ENCODE measurements at places on chromosomes 11 and 22. TPM values are rescaled to one million over a fixed set of nuclear protein-coding genes. Genes with fewer than 3 reads are reported as not detected.

C22orf15 gene
- 3.1 TPM for polyA plus RNA-seq

DNA sequence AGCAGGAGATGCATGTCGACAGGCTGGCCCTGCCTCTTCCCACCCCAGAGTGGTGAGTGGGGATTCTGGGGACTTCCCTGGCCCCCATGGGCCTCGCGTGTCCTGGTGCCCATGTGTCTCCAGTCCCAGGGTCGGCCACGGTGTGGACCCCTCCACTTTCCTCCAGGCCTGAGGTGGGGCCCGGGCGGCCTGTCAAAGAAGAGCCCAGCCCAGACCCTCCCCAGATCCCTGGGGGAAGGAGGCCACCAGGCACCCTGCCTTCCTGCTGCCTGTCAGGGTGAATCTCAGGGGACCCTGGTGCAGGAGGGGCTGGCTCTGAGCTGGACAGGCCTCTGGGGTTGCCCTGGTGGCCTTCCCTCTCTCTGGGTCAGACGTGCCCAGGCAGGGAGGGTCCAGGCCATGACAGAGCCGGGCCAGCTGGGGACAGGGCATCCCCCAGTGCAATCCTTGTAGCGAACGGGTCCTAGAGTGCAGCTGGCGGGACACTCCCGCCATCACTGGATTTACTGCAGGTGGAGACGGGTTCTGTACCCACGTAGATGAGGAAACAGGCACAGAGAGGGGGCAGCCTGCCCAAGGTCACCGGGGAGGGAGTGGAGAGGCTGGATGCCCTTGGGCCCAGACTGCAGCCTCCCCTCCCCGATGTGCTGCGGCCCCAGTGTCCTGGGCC lies 13.5 kb upstream of the MUC6 start:
- no peaks in the 10 kb centered on the region for H3K36me3 ChIP-seq
- no peak overlapping the region for H3K27ac ChIP-seq
- no peaks in the 10 kb centered on the region for H3K4me1 ChIP-seq
- no peak overlapping the region for H3K4me3 ChIP-seq

ARHGEF17 gene
- 97.7 TPM for polyA plus RNA-seq

- no peak overlapping the region for H3K27ac ChIP-seq
- H3K36me3 ChIP-seq: peaks cover 32% of the 10 kb centered on the region
- H3K27me3 ChIP-seq: no peaks in the 10 kb centered on the region
These were observed 26.1 kb downstream of the BDNF start for GRCh38 chr11:27673979-27674663.

DNA sequence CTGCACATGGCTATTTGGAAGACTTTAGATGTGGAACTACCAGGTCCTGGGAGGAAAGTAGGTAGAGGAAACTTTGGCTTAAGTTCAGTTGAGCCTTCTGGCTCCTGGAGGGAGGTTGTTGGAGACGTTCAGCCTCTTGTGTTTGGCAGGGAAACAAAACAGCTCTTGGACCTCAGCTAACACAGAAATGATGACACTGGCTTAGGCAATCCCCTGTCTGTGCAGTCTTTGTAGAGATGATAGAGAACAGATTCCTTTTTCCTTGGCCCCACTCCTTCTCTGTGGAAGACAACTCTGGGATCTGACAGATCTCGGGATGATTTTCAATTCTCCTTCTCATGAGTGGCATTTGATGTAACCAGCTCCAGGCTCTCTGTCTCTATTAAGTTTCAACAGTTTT lies 428.5 kb downstream of the TMEM135 start:
- H3K27ac ChIP-seq: no peak overlapping the region
- H3K4me3 ChIP-seq: no peak overlapping the region
- peak; percentile 55 for DNase-seq
- H3K36me3 ChIP-seq: no peaks in the 10 kb centered on the region
- no peaks in the 10 kb centered on the region for H3K27me3 ChIP-seq

DNA sequence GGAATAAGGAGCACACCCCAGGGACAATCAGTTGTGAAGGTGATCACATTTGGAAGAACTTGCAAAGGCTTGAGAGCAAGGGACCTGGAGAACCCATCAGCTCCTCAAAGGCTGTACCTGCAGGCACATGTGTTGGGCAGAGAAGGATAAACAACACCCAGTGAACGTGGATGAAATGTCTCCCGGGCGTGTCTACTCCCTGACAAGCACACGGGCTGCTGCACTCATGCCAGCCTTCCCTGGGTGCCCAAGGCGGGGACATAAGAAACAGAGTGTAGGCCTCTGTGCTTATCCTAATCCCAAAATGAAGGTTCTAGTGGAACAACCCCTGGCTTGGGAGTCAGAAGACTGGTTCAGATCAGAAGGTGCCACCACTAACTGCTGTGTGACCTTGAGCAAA lies 46.7 kb downstream of the DSCAML1 start:
- H3K4me3 ChIP-seq: no peak overlapping the region
- no peak overlapping the region for H3K27ac ChIP-seq
- H3K27me3 ChIP-seq: peaks cover 8% of the 10 kb centered on the region
- H3K36me3 ChIP-seq: no peaks in the 10 kb centered on the region
- no peak for DNase-seq

- H3K27me3 ChIP-seq: peaks cover 20% of the 10 kb centered on the region
- H3K4me1 ChIP-seq: no peaks in the 10 kb centered on the region
- H3K4me3 ChIP-seq: no peak overlapping the region
- no peak overlapping the region for H3K27ac ChIP-seq
- no peaks in the 10 kb centered on the region for H3K36me3 ChIP-seq
- DNase-seq: peak; percentile 26
These were observed 48.4 kb downstream of the KCNJ4 start for GRCh38 chr22:38406617-38407016.

GRCh38 chr22:50280708-50281383 lies 10.7 kb upstream of the MAPK11 start:
- no peak overlapping the region for H3K4me3 ChIP-seq
- peaks cover 88% of the 10 kb centered on the region for H3K36me3 ChIP-seq
- H3K27me3 ChIP-seq: no peaks in the 10 kb centered on the region
- no peak overlapping the region for H3K27ac ChIP-seq

DNA sequence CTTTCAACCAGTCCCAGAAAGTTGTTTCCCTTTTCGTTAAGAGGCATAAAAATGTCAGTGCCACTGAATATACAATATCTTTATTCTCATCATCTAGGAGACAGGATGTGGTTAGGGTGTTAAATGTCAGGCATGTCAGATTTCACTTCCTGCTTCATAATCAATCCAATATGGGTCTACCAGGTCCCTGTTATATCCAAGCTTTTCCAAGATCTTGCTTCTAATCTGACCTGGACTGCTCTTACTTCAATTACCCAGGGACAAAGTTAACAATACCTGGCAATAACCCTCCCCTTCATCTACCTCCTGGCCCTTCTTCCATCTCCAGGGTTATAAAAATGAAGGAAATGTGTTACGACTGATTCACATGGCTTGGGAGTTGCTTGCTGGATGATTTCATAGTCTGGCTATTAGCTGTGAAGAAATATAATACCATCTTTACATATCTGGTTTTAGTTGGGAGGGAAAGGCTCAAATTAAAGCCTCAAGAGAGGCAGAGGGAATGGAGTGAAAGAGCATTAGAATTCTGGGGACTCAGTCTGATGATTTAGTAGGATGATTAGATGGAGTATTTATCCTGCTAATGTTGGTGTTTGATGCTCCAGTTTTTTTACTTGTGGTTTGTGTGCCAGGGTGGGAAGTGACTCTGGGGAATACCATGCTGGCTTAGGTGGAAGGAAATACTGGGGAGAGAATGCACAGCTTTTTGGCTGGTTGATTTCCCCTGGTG lies 534.3 kb downstream of the ETS1 start:
- DNase-seq: peak; percentile 77
- H3K4me1 ChIP-seq: peaks cover 7% of the 10 kb centered on the region
- H3K27ac ChIP-seq: peak overlapping the region; percentile 28
- no peak overlapping the region for H3K4me3 ChIP-seq
- no peaks in the 10 kb centered on the region for H3K36me3 ChIP-seq

GRCh38 chr11:119779195-119780071 lies 50.4 kb upstream of the NECTIN1 start:
- H3K36me3 ChIP-seq: no peaks in the 10 kb centered on the region
- no peak for DNase-seq
- H3K27ac ChIP-seq: no peak overlapping the region
- H3K4me3 ChIP-seq: no peak overlapping the region

KCNA4 gene
- not detected for polyA plus RNA-seq

- peak; percentile 89 for DNase-seq
- no peaks in the 10 kb centered on the region for H3K27me3 ChIP-seq
- H3K4me3 ChIP-seq: no peak overlapping the region
These were observed 30.5 kb upstream of the FNBP4 start for GRCh38 chr11:47797633-47798032.

SCUBE2 gene
- polyA plus RNA-seq: 0.53 TPM

TSPAN32 gene
- not detected for polyA plus RNA-seq

GRCh38 chr11:86152006-86152862 lies 83.3 kb upstream of the PICALM start:
- no peaks in the 10 kb centered on the region for H3K36me3 ChIP-seq
- H3K27ac ChIP-seq: peak overlapping the region; percentile 26
- peaks cover 18% of the 10 kb centered on the region for H3K4me1 ChIP-seq
- H3K4me3 ChIP-seq: no peak overlapping the region

MAJIN gene
- polyA plus RNA-seq: not detected

- H3K36me3 ChIP-seq: no peaks in the 10 kb centered on the region
- peaks cover 15% of the 10 kb centered on the region for H3K4me1 ChIP-seq
- no peak for DNase-seq
- no peak overlapping the region for H3K27ac ChIP-seq
These were observed 42.4 kb downstream of the ADAMTS15 start for GRCh38 chr11:130490682-130491449.

DNA sequence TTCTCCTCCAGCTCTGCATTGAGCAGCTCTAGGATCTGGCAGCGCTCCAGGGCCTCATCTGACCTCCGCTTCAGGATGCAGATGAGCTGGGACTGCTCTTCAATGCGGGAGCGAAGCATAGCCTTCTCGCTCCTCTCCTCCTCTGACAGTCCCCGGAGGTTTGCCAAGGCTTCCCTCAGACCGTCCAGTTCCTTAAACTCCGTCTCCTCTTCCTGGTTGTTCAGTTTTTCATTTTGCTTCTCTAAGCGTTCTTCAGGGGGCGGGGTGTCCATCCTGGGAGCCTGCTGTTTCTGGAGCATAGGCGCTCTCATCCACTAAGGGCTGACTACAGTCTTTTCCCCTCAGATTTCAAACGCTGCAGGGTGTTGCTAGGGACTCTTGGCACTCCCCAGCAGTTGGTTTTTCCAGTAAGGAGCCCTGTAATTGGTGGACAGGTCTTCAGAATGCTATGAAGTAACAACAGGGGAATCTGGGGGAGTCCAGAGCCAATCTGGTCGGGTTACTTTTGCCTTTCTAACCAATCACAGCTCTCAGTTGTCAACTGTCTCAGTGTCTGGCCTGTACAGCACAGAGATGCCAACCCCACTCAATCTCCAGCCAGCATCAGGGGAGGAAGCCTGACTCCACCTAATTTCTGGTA lies at the start of gene CCDC89:
Gene CCDC89 (minus strand): TSS at position 376 of the 640 bp plus-strand sequence. CDS start 65 bp downstream, at position 311.
- DNase-seq: peak; percentile 99
- no peaks in the 10 kb centered on the region for H3K27me3 ChIP-seq
- H3K36me3 ChIP-seq: no peaks in the 10 kb centered on the region
- peak within 1 kb of the TSS; percentile 52 for H3K4me3 ChIP-seq
- peak within 1 kb of the TSS; percentile 74 for H3K27ac ChIP-seq

OR51V1 gene
- polyA plus RNA-seq: not detected

GRCh38 chr11:133787379-133788141 lies 57.8 kb downstream of the SPATA19 start:
- no peak overlapping the region for H3K4me3 ChIP-seq
- H3K36me3 ChIP-seq: no peaks in the 10 kb centered on the region
- H3K27me3 ChIP-seq: no peaks in the 10 kb centered on the region
- no peak for DNase-seq
- no peak overlapping the region for H3K27ac ChIP-seq
- H3K4me1 ChIP-seq: no peaks in the 10 kb centered on the region

DNA sequence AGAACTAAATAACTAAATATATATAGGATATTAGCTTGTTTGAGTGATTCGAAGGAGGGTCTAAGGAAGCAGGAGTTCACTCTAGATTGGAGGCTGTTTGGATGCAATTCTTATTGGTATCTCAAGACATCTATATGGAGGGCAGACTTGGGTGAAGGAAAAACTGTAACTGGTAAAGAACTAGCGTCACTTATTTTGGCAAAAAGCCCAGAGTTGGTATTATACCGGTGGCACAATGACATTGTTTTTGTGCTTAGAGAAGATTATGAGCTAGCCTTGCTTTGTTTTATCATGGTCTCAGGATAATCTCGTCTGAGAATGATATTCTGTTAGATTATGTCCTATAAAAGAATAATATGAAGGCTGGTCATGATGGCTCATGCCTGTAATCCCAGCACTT lies 6.0 kb upstream of the SLC35F2 start:
- no peaks in the 10 kb centered on the region for H3K4me1 ChIP-seq
- H3K27me3 ChIP-seq: peaks cover 9% of the 10 kb centered on the region
- no peak overlapping the region for H3K27ac ChIP-seq
- no peak overlapping the region for H3K4me3 ChIP-seq
- no peaks in the 10 kb centered on the region for H3K36me3 ChIP-seq

DNA sequence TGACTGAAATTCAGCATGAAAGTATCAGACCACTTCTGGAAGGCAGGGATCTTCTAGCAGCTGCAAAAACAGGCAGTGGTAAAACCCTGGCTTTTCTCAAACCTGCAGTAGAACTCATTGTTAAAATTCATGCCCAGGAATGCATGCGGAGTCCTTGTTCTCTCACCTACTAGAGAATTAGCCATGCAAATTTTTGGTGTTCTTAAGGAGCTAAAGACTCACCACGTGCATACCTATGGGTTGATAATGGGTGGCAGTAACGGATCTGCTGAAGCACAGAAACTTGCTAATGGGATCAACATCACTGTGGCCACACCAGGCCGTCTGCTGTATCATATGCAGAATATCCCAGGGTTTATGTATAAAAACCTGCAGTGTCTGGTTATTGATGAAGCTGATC lies 19.1 kb downstream of the ZBTB44 start:
- H3K27ac ChIP-seq: no peak overlapping the region
- no peak for DNase-seq
- H3K4me1 ChIP-seq: no peaks in the 10 kb centered on the region
- peaks cover 2% of the 10 kb centered on the region for H3K36me3 ChIP-seq
- no peaks in the 10 kb centered on the region for H3K27me3 ChIP-seq

- no peaks in the 10 kb centered on the region for H3K36me3 ChIP-seq
- peaks cover 2% of the 10 kb centered on the region for H3K4me1 ChIP-seq
- H3K4me3 ChIP-seq: no peak overlapping the region
- peaks cover 6% of the 10 kb centered on the region for H3K27me3 ChIP-seq
- no peak for DNase-seq
These were observed 169.3 kb upstream of the E2F8 start for GRCh38 chr11:19410032-19410431.

DNA sequence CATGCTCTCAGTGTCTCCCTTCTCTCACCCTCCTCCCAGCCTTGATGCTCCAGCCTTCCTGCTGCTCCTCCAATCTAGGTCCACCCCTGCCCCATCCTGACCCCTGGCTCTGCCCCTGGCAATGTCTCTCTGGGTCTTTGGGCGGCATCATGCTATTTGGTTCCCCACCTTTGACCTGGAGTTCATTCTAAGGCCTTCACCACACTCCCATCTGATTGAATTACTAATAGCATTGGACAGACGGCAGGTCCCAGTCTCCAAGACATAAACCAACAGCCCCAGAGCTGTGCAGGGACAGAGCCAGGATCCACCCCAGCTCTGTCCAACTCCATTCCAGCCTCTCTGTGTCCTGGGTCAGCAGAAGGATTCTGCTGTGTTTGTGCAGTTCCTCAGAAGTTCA lies 7.2 kb downstream of the APOL4 start:
- peaks cover 3% of the 10 kb centered on the region for H3K27me3 ChIP-seq
- no peak for DNase-seq
- H3K27ac ChIP-seq: no peak overlapping the region
- H3K4me3 ChIP-seq: no peak overlapping the region

Measured in IMR-90 (cell line).